ENCODE measurements at places on chromosomes 11 and 22.

- DNase-seq, result no peak
Measured at GRCh38 chr11:1538153-1538552, 33.9 kb downstream of the DUSP8 start.

DNA sequence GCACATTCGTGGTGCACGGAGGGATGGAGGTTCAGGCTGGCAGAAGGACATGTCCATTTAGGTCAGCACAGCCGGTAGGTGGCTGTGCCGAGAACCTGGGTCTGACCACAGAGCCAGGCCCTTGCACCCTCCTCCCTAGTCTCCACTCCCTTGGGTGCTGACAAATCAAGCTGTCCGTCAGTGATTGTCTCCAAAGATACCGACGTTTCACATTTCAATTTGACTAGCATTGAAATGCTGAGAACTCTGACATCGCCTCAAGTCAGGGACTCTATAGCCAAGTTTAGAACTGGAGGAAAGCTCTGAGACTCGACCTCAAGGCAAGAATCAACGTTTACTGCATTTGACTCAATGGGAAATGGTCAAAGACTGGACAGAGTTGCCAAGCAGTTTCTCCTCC lies 1321.1 kb downstream of the TBC1D22A start:
- DNase-seq, result no peak

DNA sequence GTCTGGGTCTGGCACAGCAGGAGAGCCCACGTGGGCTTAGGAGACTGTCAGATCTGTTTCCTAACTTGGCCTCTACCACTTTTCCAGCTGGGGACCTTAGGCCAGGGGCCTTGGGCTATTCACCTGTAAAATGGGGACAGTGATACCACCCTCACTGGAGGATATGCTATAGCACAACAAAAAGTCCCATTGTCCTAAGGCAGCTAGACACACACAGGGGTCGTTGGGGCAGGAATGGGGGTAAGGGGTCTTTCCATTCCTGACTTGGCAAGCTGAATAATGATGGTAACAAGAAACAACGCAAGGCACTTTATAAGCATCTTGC lies 2.6 kb upstream of the SH3BP1 start:
- no peak for DNase-seq

- DNase-seq, result no peak
Measured at GRCh38 chr11:32358729-32359128, 76.6 kb downstream of the WT1 start.

- no peak for DNase-seq
Measured at GRCh38 chr11:86046116-86046515, 22.8 kb downstream of the PICALM start.

DNA sequence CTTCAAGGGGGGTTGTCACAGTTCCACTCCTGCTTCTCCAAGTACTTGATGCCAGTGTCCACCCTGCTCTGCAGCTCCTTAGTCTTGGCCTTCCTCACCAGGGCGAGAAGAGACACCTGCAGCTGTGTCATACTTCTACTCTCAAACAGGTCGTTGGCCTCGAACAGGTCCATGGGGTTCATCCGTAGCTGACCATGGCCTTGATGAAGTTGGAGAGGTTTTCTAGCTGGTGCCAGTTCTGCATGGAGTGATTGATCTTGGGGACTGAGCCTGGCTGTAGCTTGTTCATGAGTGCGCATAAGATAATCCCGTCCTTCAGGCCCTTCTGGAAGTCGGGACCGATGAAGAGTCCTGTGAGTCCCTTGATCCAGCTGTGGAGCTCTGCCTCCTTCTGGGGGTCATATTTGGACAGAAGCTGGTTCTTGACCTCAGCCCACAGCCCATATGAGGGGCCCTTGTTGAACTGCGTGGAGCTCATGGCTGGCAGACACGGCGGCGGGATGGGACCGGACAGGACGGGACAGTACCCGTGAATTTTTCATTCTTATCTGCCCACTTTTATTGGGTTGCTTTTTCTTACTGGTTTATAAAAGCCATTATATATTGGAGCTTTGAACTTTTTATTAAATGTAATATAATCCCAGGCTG lies 33.4 kb upstream of the HORMAD2 start:
- DNase-seq, result no peak

DNA sequence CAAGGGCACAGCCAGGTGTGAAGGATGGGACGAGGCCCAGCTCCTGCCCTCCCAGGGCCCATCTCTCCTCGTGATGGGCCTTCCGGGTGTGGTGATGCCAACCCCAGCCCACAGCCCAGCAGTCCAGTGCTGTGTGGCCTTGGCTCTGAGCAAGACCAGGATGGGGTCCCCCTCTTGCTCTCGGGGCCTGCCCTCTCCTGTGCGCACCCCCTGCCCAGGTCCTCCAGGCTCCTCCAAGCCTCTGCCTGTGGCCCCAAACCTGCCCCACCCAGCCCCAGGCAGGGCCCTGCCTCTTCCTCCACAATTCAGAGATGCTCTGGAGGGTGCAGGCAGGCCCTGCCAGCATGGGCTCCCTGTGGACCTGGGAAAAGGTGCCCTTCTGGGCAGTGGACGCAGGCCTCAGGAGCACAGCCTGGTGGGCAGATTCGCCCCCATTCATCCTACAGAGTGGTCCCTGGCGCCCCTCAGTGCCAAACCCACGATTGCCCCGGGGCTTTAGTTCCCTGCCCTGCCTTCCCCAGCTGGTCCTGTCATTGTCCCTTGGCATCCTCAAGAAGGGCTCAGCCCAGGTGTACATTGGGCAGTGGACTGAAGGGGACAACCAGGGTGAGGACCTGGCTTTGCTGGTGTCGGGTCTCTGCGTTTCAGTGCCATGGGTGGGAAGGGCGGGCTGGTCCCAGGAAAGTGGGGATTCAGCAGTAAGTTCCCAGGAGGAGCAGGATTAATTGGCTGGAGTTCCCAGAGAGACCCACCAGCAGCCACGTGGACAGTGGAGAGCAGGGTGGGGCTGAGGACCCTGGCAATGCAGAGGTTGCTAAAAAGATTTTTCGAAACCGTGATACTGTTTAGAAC lies 19.8 kb downstream of the EIF1AD start:
- DNase-seq, result no peak

GRCh38 chr11:62505059-62505439 lies 41.6 kb downstream of the AHNAK start:
- DNase-seq, result no peak

DNA sequence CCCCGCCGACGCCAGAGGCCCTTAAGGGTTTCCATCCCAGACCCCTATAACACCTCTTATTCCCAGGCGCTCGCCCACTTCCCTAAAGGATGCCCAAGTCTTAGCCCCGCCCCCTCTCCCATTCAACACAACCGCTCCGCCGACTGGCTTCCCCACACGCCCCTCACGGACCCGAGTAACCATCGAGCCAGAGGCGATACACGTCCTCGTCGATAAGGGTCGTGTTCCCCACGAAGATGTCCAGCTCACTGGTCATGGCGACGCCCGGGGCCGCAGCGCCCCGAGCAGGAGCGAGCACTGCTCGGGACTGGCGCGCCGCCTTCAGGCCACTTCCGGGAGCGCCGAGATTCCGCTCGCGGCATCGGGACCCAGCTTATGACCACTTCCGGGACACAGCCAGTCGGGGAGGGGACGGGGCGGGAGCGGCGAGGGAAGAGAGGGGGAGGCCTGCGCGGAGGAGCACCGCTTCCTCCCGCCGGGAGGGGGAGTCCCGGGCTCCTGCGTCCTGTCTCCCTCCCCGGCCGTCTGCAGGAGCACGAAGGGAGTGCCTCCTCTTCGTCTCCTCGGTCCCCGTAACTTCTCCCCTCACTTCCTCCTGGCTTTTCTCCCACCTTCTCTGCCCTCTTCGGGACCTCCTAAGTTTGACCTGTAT lies at the start of gene FIBP:
FIBP (minus strand) TSS at position 309 of the 652 bp plus-strand sequence; CDS start at position 256, 53 bp downstream.
- peak; percentile 70 for DNase-seq

DNA sequence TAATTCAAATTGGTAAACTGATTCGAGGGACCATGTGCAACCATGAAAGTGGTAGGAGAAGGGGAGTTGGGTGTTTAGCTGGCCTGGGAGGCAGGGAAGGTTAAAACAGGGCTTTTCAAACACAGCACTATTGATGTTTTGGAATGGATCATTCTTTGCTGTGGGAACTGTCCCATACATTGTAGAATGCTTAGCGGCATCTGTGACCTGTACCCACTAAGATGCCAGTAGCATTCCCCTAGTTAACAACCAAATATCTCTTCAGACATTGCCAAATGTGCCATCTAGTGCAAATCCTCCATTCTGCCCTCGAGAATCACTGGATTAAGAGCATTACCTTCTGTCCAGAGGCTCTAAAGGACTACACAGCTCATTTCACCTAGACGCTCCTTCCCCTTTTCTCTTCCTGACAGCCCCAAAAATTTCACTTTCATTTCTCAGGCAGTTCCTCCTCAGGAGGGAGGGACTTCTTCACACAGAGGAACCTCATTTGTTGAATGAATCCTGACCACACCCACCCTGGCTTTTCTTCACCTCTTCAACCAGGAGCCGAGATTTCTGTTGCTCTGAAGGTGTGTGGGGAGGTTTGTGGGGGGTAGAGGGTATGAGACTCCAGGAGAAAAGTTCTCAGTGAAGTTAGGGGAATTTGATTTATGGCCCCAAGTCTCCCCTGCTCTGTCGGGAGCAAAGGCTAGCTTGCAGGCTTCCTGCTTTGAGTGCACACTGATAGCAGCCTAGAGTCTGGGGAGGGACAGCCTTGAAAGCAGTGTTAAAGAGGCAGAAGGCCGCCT lies at the start of gene TRIM34:
TRIM34 (plus strand) TSS at position 513 of the 791 bp plus-strand sequence. CDS start 7,331 bp downstream, outside the sequence.
- DNase-seq, result no peak

DNA sequence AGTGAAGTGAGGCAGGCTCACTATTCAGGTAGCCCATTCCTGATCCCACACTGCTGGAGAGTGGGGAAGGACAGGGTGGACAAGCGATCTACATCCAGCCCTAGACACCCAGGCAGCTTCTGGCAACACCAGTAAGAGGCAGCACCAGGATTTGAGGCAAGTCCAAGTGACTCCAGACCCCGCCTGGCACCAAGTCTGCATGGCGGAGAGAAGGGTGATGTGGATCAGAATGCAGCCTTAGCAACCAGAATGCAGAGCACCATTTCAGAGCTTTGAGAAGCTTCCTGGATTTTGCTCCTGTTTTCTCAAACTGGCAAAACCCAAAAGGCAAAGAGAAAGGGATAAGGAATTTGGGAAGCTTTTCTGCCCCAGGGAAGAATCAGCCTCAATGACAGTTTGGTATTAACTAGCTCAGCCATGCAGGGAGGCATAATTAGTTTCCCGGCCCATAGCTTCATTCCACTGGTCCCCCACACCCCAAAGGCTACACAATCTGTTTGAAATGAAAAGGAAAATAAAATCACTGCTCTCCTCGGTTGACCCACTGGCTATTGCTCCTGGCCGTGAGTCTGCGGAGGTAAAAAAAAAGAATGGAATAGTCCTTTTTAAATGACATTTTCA lies 17.3 kb downstream of the GALNT18 start:
- no peak for DNase-seq

GRCh38 chr22:50307890-50308596 lies 597 bp upstream of the PLXNB2 start:
- DNase-seq, result no peak

DNA sequence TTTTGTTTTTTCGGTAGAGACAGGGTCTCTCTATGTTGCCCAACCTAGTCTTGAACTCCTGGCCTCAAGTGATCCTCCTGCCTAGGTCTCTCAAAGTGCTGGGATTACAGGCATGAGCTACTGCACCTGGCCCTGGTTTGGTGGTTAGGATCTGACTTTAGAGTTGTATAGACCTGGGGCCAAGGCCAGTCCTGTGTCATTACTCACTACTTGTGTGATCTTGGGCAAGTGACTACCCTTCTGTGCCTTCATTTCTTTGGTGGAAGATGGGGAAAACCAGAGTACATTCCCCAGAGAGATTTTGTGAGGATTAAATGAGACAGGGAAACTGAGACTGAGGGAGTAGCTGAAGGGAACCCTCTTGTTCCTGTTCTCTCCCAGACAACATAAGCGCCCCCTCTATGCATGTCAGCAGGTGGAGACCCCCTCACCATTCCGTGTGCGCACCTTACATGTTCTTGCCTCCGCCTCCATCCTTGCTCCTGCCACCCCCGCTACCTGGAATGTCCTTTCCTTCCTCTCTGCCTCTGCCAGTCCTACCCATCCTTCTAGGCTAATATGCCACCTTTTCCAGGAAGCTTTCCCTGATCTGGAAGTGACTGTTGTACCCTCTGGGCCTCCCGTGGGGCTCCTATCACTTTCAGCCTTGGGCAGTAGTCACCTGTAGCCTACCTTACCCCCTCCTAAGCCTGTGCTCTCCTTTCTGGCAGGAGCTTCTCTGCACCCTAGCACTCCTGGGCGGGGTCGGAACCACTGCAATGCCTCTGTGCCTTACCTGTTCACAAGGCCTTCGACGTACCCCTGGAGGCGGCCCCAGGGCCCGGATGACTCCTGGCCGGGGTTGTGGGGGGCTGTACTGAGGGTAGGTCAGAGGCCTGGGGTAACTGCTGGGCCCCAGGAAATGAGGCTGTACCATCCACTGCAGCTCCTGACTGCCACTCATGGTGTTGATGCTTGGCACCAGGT lies 3.9 kb downstream of the FOSL1 start:
- no peak for DNase-seq

- DNase-seq, result no peak
Measured at GRCh38 chr11:17397311-17398002, 9.0 kb upstream of the KCNJ11 start.

GRCh38 chr11:124415356-124415923 lies 9.2 kb downstream of the OR8B4 start:
- DNase-seq, result peak; percentile 8

GRCh38 chr11:108518581-108518980 lies 20.4 kb upstream of the POGLUT3 start:
- no peak for DNase-seq

GRCh38 chr11:72871119-72871518 lies 56.9 kb downstream of the ATG16L2 start:
- no peak for DNase-seq

DNA sequence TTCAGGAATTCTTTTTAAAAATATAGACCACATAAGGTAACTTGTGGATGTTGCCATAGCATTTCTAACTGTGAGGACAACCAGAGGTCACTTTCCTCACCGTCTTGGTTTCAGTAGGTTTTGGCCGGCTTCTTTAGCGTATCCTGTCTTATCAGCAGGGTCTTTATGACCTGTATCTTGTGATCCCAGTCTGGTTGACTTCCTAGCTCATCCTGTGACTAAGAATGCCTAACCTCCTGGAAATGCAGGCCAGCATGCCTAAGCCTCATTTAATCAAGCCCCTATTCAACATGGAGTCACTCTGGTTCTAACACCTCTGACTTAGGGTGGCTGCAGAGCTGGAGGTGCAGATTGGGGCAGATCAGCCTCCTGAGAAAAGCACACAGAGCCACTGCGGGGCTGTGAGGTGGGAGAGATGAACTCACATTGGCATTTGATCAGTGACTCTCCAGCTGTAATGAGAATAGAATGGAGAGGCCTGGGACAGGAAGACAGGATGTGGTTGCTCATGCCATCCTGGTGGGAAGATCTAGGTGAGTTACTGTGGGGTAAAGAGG lies 41.1 kb upstream of the TOP3B start:
- DNase-seq, result no peak

- no peak for DNase-seq
Measured at GRCh38 chr11:47997063-47998053, 17.0 kb downstream of the PTPRJ start.

Measured in NCI-H1417 treated with DMSO at 0.1 percent for 48 hours (cell line).